ENCODE measurements at places on chromosomes 4 and X. TPM values are rescaled to one million over a fixed set of nuclear protein-coding genes. Genes with fewer than 3 reads are reported as not detected.
A peak's percentile ranks its signal among the peaks of the same experiment; 100 is the strongest.

The MOB1B gene
- 28.6 TPM for total RNA-seq

The IL2RG gene
- total RNA-seq, result 0.94 TPM

The CXorf51B gene
- not detected for total RNA-seq

GRCh38 chr4:83334425-83335241 lies at the start of gene HPSE:
Gene HPSE, minus strand, starts transcription at chr4:83334848. Its CDS starts 66 bp downstream, at chr4:83334782.
- H3K36me3 ChIP-seq, result no peaks in the 10 kb centered on the region
- peaks cover 62% of the 10 kb centered on the region for H3K27me3 ChIP-seq
- peak within 1 kb of the TSS; percentile 84 for H3K4me3 ChIP-seq
- no peak within 1 kb of the TSS for H3K27ac ChIP-seq
- DNase-seq, result peak; percentile 89
- peaks cover 9% of the 10 kb centered on the region for H3K4me1 ChIP-seq

DNA sequence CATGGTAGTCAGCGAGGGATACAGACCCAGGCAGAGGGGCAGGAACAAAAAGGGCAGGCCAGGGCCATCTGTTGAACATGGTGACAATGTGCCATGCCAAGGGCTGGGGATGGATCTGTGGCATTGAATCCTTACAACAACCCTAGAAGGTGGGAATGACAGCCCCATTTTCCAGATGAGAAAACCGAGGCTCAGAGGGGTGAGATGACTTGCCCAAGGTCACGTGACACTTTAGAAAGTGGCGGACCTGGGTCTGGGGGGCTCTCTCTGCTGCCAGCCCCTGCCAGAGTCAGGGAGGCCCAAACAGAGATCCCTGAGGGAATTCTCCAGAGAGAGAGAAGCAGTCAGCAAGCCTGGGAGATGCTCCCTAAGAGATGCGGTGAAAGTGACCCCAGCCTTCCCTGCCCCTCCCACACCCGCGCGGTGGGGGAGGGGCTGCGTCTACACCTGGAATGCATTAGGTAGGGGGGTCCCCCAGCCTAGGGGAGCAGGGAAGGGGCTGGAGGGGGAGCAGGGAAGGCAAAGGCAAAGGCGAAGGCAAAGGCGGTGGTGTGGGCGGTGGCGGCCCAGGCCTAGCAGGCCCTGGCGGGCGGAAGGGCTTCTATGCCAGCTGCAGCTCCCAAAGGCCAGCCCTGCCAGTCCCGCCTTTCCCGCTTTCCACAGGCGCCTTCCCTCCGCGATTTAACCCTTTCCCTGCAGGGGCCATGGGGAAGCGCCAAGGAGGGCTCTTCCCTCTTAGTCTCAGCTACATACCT lies 13.0 kb downstream of the FGD1 start:
- peak; percentile 31 for DNase-seq
- peak overlapping the region; percentile 89 for H3K27ac ChIP-seq
- no peaks in the 10 kb centered on the region for H3K27me3 ChIP-seq
- peak overlapping the region; percentile 55 for H3K4me3 ChIP-seq
- no peaks in the 10 kb centered on the region for H3K36me3 ChIP-seq

- H3K27ac ChIP-seq, result no peak overlapping the region
- no peaks in the 10 kb centered on the region for H3K36me3 ChIP-seq
Measured at GRCh38 chrX:114101081-114101480, 482.8 kb upstream of the HTR2C start.

DNA sequence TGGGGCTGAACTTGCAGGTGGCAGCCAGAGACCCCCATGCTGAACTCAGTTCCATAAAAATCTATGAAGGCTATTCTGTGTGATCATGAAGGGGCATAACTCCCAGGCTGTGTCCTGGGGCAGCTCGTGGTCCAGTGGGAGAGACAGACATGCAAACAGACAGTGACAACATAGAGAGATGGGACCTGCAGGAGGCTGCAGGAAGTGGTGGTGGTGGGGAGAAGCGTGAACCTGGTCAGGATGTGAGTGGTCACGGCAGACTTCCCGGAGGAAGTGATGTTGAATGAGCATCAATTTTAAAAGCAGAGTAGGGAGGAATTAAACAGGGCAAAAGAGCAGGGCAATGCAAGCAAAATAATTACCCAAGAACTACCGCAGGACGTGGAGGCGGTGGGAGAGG lies 23.2 kb upstream of the SORCS2 start:
- H3K4me3 ChIP-seq, result no peak overlapping the region
- H3K27me3 ChIP-seq, result no peaks in the 10 kb centered on the region
- no peak overlapping the region for H3K27ac ChIP-seq
- no peaks in the 10 kb centered on the region for H3K4me1 ChIP-seq

GRCh38 chr4:95095348-95095974 lies 337.7 kb downstream of the BMPR1B start:
- no peak overlapping the region for H3K27ac ChIP-seq
- H3K4me3 ChIP-seq, result no peak overlapping the region
- H3K36me3 ChIP-seq, result no peaks in the 10 kb centered on the region
- H3K27me3 ChIP-seq, result no peaks in the 10 kb centered on the region
- H3K4me1 ChIP-seq, result no peaks in the 10 kb centered on the region

DNA sequence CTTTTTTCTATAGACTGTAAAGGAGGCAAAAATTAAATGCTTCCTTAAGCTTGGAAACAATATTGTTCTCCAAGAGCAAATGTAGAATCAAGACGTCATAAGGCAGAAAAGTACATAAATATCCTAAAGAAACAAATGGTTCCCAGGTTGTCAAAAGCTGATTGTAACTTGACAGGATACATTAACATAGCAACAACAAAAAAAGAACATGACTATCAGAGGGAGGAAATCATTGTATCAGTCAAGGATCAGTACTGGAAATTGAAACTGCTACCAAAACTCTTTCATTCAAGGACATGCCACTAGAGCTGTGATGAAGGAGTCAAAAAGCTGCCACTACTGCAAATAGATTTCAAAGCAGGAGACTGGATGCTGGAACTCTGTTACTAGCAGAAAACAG lies 168.3 kb downstream of the BTC start:
- H3K4me1 ChIP-seq, result no peaks in the 10 kb centered on the region
- H3K4me3 ChIP-seq, result no peak overlapping the region
- no peaks in the 10 kb centered on the region for H3K36me3 ChIP-seq
- no peaks in the 10 kb centered on the region for H3K27me3 ChIP-seq
- DNase-seq, result no peak

GRCh38 chrX:134821370-134821769 lies 163.1 kb upstream of the PLAC1 start:
- peaks cover 8% of the 10 kb centered on the region for H3K4me1 ChIP-seq
- no peak overlapping the region for H3K4me3 ChIP-seq
- H3K36me3 ChIP-seq, result no peaks in the 10 kb centered on the region
- no peak for DNase-seq

Data from WTC11 (cell line).